Stimulated activated CD8-positive, alpha-beta memory T cell treated with anti-CD3 and anti-CD28 coated beads, Interleukin-15, amount 100 ng/mL, for 24 hours (primary cell): ENCODE measurements at places on chromosomes 6 and 20.

DNA sequence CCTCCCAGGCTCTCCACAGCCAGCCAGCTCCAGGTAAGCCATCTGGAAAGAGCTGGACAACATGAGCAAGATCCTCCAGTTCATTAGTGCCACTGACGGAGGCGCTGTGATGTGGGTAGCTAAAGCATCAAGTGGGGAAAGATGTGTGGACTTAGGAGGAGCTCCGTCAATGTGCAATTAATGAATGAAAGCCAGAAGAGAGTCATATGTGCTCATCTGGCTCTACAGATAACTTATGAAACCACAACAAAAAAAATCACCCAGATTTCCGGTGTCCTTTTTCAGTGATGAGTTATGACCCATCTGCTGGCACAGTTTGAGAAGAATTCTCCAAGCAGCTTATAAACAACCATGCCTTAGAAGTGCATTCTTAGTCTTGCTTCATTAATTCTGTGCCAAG lies 311.7 kb upstream of the PLCB4 start:
- no peak for DNase-seq

DNA sequence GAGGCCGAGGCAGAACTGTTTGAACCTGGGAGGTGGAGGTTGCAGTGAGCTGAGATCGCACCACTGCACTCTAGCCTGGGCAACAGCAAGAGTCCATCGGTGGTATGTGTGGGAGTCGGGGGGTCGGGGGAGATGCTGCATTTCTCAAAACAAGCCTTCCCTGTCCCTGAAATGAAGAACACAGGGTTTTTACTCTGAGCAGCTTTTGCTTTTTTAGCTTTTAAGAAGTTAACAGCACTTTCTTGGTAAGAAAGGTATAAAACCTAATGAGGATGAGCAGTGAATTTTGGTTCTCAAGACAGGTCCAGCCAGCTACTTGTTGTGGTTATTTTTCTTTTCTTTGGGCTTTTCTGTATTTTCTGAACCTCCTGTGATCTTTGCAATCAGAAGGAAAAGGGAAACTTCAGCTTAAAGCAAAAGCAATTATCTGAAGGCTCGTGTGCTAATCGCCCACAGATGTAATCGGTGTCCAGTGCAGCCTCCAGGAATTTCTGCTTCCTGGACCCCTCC lies 3.7 kb downstream of the RPL10A start:
- DNase-seq = no peak

DNA sequence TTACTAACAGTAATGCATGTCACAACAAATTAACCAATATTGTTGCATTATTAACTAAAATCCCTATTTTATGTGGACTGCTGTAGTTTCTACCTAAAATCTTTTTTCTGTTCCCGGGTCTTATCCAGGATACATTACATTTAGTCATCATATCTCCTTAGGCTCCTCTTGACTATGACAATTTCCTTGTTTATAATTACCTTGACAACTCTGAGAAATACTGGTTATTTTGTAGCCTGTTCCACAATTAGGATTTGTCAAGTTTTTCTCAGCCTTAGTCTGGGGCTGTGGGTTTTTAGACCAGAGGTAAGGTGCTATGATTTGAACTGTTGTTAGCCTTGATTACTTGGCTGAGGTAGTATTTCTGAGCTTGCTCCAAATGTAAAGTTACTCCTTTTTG lies 3.7 kb downstream of the FBXO5 start:
- no peak for DNase-seq

GRCh38 chr6:136371959-136372358 lies 82.3 kb upstream of the BCLAF1 start:
- no peak for DNase-seq

DNA sequence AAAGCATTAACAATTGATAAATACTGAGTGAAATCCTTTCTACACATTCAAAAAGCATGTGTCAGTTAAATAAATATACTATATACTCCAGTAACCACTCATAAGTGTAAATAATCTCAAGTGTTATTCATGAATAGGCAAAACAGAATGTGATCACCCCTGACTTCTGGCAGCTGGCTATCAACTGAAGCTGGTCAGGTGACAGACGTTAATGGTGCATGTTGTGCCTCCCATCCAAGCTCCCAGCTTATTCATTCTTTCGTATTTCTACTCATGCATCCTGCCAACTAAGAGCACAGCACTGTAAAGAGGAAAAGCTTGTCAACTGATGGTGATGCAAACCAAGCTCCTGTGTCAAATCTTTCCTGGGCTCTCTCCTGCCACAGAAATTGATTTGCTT lies 7.7 kb downstream of the PSMB1 start:
- DNase-seq = no peak

- no peak for DNase-seq
Observed at GRCh38 chr20:39025883-39026282, 63.7 kb downstream of the DHX35 start.

GRCh38 chr6:37391120-37391519 lies 37.3 kb downstream of the RNF8 start:
- DNase-seq = no peak
